ENCODE measurements at places on chromosomes 5 and 9.
A peak's percentile ranks its signal among the peaks of the same experiment; 100 is the strongest.

DNA sequence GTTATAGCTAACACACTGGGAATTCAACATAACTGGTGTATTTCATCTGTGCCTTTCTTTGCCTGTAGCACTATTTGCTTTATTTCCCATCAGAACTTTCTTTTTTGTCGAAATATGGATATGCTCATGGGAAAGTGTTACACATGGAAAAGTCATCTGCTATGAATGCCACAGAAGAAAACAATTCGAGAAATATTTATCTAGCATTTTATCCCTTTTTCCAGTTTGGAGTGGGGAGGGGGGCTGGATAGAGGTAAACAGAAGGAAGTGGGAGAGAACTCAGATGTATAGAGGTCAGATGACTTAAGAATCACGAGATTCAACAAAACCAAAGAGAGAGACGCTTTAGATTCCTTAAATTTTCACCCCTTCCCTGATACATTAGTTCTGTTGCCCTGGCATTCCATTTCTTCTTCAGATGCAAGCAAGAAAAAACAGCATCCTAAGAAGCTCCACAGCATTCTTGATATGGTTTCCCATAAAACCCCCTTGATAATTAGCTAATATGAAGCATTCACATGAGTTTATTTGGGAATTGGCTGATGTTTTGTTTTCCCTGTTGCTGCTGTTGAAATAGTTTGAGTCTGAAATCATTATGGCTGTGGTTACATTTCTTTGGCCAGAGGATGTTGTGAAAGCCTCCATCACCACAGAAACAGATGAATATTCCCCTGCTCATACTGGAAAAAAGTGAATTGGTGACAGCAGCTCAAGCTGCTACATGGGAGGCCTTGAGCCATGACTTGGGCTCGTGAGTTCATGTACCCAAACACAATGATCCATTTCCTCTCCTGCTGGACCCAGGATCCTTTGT is 335.8 kb upstream of the DAB2 start:
- DNase-seq, result no peak

GRCh38 chr5:430214-430925 is 12.6 kb upstream of the EXOC3 start:
- DNase-seq, result no peak

- DNase-seq, result no peak
Measured at GRCh38 chr9:109421026-109421970, 76.8 kb downstream of the PTPN3 start.

- DNase-seq, result no peak
Measured at GRCh38 chr5:28165096-28165495, 1126.7 kb upstream of the CDH9 start.

DNA sequence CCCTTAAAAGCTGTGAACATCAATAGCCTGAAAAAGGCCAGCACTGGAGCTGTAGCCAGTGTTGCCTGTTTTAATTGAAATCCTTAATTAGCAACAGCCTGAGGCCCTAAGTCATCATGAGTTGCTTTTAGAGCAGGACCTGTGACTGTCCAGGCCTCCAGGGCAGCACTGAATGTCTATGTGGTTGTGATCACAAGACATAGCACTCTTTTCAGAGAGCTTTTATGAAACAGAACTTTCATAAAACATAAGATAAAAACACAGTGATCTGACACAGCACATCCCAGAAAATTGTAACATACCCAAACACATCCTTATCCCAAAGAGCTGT is 85.5 kb upstream of the MYO10 start:
- DNase-seq, result no peak

- DNase-seq, result no peak
Measured at GRCh38 chr5:151469386-151469785, 22.0 kb downstream of the SLC36A1 start.

DNA sequence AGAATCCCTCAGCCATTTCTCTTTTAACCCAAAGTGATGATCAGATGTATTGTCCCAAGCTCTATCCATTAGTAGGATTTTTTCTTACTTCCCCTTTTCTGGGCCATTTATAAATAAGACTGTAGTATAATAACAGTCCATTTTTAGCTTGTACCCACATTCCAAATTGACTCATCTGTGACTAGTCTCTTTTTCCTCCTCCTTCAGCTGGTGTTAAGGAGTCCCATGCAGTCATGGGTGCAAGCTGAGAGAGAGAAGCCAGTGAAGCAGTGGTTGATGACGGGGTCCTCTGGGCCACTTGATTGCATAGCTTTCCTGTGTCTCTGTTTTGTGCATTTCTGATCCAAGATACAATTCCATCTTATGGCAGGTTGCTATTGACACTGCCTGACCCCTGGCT is 476.0 kb upstream of the CD180 start:
- no peak for DNase-seq

DNA sequence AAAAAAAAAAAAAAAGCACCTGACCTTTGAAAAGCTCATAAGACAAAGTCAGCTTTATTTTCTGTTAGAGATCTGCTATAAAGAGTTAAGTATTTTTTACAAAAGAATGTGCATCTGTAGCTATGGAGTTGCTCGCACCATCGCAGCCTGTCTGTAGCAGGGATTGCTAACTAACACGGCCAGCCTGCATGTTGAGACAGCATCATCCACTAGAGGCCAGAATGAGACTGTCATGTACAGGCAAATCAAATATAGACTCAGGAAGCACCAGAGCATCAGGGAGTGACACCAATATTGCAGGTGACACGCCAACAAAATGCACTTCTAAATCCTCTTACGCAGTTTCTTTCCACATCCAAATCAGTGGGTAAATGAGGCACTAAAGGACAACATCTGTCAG is 136.3 kb upstream of the RASEF start:
- peak; percentile 53 for DNase-seq

DNA sequence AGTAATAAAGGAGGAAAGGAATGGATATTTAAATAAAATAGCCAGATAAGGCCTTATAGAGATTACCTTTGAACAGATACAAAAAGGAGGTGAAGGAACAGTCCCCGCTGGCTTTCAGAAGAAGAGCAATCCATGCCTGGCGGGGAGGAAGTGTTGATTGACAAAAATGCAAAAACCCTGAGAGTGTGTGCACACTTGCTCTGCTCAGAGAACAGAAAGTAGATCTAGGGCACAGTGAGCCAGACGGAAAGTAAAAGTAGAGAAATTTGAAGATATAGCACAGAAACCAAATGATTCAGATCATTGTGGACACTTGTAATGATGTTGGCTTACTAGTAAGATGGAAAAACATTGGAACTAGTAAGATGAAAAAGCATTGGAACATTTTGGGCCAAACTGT is 720.6 kb downstream of the PTPRD start:
- DNase-seq, result no peak

- DNase-seq, result no peak
Measured at GRCh38 chr5:178249191-178249989, 16.8 kb upstream of the PHYKPL start.

DNA sequence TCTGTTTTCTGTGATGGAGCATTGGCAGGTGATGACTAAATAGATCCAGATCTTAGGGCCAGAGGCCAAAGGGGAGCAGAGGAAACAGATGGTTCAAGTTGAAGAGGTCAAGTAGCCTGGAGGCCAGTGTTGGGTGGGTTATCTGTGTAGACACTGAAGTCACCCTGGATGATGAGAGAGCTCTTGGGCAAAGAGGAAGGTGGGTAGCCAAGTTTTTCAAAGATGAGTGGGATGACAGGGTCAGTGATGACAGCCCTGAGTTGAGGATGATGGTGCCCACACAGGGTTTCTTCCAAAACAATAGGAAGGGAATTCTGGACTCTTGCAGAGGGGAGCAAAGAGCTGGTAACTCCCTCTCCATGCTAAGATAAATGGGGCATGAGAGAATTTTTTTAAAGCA is 76.6 kb downstream of the CD180 start:
- DNase-seq, result no peak

DNA sequence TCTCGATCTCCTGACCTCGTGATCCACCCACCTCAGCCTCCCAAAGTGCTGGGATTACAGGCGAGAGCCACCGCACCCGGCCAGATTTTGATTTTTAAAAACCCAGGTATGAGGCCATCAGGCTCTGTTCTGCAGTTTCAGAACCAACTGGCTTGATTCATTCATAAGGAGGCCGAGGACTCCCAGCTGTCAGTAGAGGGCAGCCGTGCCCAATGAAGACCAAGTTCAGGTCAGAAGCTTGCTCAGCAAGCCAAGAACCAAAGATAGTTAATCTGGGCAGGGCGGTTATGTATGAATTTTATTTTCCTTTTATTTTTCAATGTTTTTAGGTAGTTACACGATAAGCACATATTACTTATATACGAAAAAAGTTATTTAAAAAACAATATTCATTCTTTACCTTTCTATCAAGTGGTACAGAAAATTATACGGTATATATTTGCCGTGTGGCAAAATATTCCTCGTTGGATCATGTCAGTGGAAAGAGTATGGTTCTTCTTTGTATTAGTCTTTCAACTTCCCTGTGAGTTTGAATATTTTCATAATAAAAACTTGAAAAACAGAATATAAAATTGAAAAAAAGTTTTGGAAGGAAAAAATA is 18.0 kb downstream of the MGAT1 start:
- DNase-seq, result peak; percentile 76
